ENCODE measurements at places on chromosomes 7 and 10. TPM values are rescaled to one million over a fixed set of nuclear protein-coding genes. Genes with fewer than 3 reads are reported as not detected.

The EPHB6 gene
- total RNA-seq = 9.9 TPM

The SLC16A12 gene
- 0.12 TPM for total RNA-seq

The MMD2 gene
- not detected for total RNA-seq

The ITPRID1 gene
- not detected for total RNA-seq

The LRRC72 gene
- not detected for total RNA-seq

The PNLIPRP3 gene
- total RNA-seq = not detected

The PRLHR gene
- not detected for total RNA-seq

The OR2A1 gene
- 0.08 TPM for total RNA-seq

The SLC26A3 gene
- total RNA-seq = not detected

The LEP gene
- total RNA-seq = 0.94 TPM

The SPDYE6 gene
- total RNA-seq = not detected

The KCP gene
- 0.94 TPM for total RNA-seq

The TFPI2 gene
- total RNA-seq = 166 TPM

The PODXL gene
- 2.6 TPM for total RNA-seq

The CYP3A4 gene
- not detected for total RNA-seq

The CCL24 gene
- total RNA-seq = not detected

The OPN1SW gene
- not detected for total RNA-seq

The EMX2 gene
- total RNA-seq = 0.08 TPM

The ZNF804B gene
- not detected for total RNA-seq

The SOSTDC1 gene
- not detected for total RNA-seq

The LRRN3 gene
- 0.47 TPM for total RNA-seq

The PON1 gene
- total RNA-seq = not detected

The ASB10 gene
- not detected for total RNA-seq

The LRGUK gene
- total RNA-seq = not detected

The AMZ1 gene
- total RNA-seq = 0.70 TPM

The ENTPD1 gene
- total RNA-seq = 1.2 TPM

The ANKRD30A gene
- not detected for total RNA-seq

The SP8 gene
- not detected for total RNA-seq

The ST8SIA6 gene
- total RNA-seq = 0.15 TPM

The RHOBTB1 gene
- total RNA-seq = 13.9 TPM

The ENO4 gene
- total RNA-seq = 0.35 TPM

The PTPN20 gene
- 0.47 TPM for total RNA-seq

The CRTAC1 gene
- 0.12 TPM for total RNA-seq

The SLC18A2 gene
- under 0.01 TPM for total RNA-seq

The ANXA8 gene
- total RNA-seq = 0.68 TPM

The SH2D4B gene
- total RNA-seq = not detected

The FOXP2 gene
- total RNA-seq = 0.08 TPM

The TET1 gene
- 1.4 TPM for total RNA-seq

The TRIM50 gene
- not detected for total RNA-seq

The MKI67 gene
- 1.6 TPM for total RNA-seq

The DMBT1 gene
- under 0.01 TPM for total RNA-seq

The PSD gene
- 4.8 TPM for total RNA-seq

The PRR15 gene
- 0.59 TPM for total RNA-seq

The DGKI gene
- total RNA-seq = 1.4 TPM

The LRRD1 gene
- under 0.01 TPM for total RNA-seq

The P4HA1 gene
- total RNA-seq = 253 TPM
